Endothelial cell (in vitro differentiated cells): ENCODE measurements at places on chromosomes 12 and 14.

- DNase-seq = no peak
These were observed 241.2 kb upstream of the G2E3 start for GRCh38 chr14:30317729-30318128.

- no peak for DNase-seq
These were observed 54.5 kb upstream of the EVL start for GRCh38 chr14:100010679-100011078.

GRCh38 chr14:105879867-105880561 is 353.6 kb downstream of the TMEM121 start:
- no peak for DNase-seq

- peak; percentile 5 for DNase-seq
These were observed at the start of gene ART4 for GRCh38 chr12:14843425-14843887. TSS of gene ART4 (minus strand) at chr12:14843526. CDS start at chr12:14843113, 413 bp downstream.

DNA sequence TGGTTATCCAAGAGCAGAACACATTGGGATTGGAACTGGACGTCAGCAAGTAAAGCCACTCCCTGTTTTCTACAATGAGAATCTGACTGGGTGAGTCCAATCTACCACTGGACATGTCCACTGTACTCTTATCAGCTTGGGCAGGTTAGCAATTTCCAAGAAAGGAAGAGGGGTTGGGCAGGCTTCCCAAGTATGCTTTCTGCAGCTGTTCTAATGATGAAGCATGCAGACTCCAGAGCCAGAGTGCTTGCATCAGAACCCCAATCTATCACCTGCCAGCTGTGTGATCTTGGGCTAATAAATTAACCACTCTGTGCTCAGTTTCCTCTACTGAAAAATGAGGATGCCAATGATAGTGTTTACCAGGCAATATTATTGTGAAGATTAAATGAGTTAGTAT is 92.0 kb downstream of the EMP1 start:
- DNase-seq = no peak

DNA sequence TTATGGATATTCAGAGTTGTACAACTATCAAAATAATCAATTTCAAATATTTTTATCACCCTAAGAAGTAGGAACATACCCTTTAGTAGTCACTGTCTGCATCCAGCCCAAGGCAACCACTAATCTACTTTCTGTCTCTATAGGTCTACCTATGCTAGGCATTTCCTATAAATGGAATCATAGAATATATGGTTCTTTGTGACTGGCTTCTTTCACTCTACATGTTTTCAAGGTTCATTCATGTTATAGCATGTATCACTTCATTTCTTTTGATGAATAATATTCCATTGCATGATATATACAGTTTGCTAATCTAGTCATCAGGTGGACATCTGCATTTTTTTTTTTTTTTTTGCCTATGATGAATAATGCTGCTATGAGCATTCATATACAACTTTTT is 112.4 kb downstream of the PPP1R12A start:
- no peak for DNase-seq

GRCh38 chr14:90985601-90986242 is 74.7 kb downstream of the RPS6KA5 start:
- DNase-seq = no peak

GRCh38 chr14:21090194-21090939 is 8.1 kb downstream of the ZNF219 start:
- peak; percentile 69 for DNase-seq

DNA sequence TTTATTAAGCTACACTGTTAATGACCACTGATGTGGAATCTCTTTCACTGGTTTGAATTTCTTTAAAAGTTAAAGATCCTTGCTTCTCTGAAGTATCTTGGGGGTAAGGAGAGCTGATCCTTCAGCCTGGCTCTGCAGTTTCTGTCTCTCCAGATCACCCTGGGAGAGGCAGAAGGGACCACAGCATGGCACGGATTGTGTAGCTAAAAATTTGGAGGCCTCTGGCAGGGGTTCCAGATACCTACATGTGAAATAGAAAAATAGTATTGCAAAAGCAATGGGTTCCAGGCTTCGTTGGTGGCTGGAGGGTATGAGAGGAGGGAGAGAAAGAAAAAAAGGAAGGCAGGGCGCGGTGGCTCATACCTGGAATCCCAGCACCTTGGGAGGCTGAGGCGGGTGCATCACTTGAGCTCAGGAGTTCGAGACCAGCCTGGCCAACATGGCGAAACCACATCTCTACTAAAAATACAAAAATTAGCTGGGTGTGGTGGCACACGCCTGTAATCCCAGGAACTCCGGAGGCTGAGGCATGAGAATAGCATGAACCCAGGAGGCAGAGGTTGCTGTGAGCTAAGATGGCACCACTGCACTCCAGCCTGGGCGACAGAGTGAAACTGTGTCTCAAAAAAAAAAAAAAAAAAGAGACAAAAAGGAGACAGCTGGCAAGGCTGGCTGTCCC is 3.4 kb downstream of the CHST11 start:
- DNase-seq = no peak

DNA sequence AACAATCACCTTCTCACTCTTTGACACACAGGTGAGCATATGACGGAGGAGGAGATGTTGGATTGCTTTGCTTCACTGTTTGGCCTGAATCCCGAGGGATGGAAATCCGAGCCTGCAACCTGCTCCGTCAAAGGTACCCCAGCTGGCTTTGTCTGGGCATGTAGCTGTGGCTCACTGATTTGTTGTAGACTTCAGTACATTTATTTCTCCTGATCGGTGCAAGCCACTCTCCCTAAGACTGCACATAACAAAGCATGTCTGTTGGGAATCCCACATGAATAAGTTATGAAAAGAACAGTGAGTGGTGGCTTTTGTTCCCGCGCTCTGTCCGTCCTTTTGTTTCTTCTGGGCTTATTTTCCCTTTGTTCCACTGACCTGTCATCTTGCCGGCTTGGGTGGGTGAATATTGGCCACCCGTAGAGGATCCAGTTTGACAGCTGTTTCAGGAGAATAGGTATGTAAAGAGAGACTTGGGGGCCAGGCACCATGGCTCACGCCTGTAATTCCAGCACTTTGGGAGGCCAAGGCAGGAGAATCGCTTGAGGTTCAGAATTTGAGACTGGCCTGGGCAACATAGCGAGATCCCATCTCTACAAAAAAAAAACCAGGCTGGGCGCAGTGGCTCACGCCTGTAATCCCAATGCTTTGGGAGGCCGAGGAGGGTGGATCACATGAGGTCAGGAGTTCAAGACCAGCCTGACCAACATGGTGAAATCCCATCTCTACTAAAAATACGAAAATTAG is 20.0 kb upstream of the BCL7A start:
- DNase-seq = no peak

GRCh38 chr12:127238107-127238506 is 1028.9 kb upstream of the TMEM132C start:
- no peak for DNase-seq

DNA sequence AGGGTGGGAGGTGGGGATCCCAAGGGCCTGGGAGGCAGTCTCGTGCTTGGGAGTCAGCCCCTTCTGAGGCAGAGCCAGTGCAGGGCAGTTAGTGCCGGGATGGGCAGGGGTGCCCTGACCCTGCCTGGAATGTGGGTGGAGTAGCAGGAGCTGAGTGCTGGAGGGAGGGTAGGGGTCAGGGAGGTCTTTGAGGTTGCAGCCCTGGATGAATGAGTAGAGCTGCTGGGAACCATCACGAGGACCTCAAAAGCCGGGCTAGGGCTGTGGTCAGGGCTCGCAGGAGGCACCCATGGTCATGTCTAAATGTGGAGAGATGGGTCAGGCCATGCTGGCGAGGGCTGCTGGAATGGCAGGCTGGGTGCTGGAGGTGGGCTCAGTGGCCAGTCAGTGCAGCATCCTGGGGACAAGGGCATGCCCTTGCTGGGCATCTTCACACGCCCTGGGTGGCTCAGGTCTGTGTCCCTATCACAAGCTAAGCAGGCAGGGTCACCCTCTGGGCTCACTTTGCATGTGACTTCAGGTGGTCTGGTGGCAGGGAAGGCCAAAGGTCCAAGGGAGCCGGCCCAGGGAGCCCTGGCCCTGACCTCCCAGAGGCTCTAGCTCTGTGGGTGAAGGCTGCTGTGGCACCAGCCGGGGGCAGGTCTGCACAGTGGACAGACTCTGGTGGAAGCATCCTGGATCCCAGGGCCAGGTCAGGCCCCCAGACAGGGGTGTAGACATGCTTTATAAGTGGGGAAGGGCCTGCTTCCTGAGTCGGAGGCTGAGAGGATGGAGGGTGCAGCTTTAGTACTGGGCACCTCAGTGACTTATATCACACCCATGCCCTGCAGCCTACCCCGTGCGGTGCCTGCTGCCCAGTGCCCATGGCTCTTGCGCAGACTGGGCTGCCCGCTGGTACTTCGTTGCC is 24.5 kb downstream of the PAPLN start:
- DNase-seq = no peak

GRCh38 chr14:37411079-37411735 is 183.8 kb downstream of the FOXA1 start:
- DNase-seq = no peak

DNA sequence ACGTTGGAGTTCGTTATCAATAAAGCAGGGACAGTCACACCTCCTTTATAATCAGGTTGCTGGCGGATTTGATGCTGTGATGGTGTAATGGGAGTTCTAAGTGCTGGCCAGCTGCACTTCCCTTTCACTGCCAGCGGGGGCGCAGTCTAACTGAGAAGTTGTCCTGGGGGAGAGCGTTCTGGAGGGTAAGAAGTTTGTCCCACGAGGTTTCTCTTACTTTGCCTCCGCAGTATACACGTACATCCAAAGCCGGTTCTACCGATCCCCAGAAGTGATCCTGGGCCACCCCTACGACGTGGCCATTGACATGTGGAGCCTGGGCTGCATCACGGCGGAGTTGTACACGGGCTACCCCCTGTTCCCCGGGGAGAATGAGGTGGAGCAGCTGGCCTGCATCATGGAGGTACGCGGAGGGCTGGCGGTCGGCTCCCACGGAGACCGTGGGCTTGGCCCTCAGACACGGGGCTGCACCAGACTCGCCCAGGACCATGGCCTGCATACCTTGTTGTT is 42.7 kb downstream of the DYRK4 start:
- DNase-seq = peak; percentile 63

- DNase-seq = no peak
These were observed 3.8 kb downstream of the LRP1 start for GRCh38 chr12:57131896-57132744.

- DNase-seq = no peak
These were observed 32.4 kb upstream of the AP4S1 start for GRCh38 chr14:30993071-30993470.

GRCh38 chr12:10540776-10541205 is 35.1 kb downstream of the EIF2S3B start:
- no peak for DNase-seq

- no peak for DNase-seq
These were observed 33.7 kb downstream of the RASSF8 start for GRCh38 chr12:25992026-25992782.

DNA sequence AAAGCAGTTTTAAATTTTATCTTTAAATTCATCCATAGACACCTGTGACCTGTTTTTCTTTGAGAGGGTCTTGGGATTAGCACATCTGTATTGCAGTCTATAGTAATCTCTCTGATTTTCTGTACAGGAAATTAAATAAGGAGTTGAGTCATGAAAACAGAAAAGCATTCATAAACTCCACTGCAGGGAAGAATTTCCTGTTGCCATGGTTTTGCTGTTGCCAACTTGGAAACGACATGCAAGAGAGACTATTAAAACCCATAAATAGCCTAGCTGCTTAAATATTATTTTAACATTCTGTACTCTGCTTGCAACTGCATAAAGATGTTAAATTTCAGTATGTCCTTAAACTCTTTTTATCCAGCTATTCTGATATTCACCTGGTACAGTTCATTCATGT is 281.0 kb upstream of the RGS6 start:
- no peak for DNase-seq

DNA sequence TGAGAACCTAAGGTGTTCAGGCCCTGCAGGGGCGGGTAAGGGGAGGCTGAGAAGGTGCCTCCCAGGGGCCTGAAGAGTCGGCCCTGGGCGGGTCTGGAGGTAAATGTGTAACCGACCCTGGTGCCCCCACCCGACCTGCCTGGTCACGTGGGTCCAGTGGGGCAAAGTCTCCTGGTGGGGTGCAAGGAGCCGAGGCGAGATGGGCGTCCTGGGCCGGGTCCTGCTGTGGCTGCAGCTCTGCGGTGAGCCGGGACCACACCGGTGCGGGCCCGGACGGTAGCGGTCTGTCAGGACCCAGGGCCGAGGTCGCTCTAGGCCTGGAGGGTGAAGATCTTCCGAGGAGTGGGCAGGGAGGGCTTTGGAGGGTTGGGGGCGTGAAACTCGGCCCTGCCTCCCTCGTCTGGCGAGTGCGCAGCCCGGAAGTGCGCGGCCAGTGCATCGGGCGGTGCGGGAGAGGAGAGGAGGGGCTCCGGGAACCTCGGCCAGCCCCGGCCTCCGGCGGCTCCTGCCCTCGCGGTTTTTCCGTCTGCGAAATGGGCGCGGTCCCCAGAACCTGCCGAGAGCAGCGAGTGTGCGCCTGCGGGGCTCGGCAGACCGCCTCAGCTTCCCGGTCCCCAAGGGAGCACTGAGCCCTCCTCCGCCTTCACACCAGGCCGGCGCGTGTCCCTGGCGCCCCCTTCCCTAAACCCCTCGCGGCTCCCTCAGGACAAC is at the start of gene AMN:
TSS of gene AMN (plus strand) at position 174 of the 711 bp plus-strand sequence. CDS start at position 200, 26 bp downstream.
- DNase-seq = no peak

- no peak for DNase-seq
These were observed 85.5 kb upstream of the FZD10 start for GRCh38 chr12:130076752-130077151.

GRCh38 chr12:53172352-53172751 is 8.2 kb upstream of the ZNF740 start:
- no peak for DNase-seq

GRCh38 chr12:122725452-122726079 is 5.1 kb downstream of the HCAR1 start:
- no peak for DNase-seq

GRCh38 chr12:85672436-85672835 is 163.8 kb downstream of the RASSF9 start:
- DNase-seq = no peak

GRCh38 chr12:110638796-110639195 is 24.9 kb downstream of the TCTN1 start:
- DNase-seq = no peak

GRCh38 chr14:105333613-105334364 is 19.2 kb downstream of the PACS2 start:
- no peak for DNase-seq
